Endodermal cell (in vitro differentiated cells): ENCODE measurements at places on chromosomes 11 and 22. TPM values are rescaled to one million over a fixed set of nuclear protein-coding genes. Genes with fewer than 3 reads are reported as not detected.
A peak's percentile ranks its signal among the peaks of the same experiment; 100 is the strongest.

The C22orf15 gene
- 1.4 to 3.1 TPM (median 2.2 TPM) in 3 replicates for total RNA-seq

The PHF5A gene
- 71.0 and 71.6 TPM in 2 replicates for total RNA-seq

The VWCE gene
- 8.8 and 13.3 TPM in 2 replicates for total RNA-seq

DNA sequence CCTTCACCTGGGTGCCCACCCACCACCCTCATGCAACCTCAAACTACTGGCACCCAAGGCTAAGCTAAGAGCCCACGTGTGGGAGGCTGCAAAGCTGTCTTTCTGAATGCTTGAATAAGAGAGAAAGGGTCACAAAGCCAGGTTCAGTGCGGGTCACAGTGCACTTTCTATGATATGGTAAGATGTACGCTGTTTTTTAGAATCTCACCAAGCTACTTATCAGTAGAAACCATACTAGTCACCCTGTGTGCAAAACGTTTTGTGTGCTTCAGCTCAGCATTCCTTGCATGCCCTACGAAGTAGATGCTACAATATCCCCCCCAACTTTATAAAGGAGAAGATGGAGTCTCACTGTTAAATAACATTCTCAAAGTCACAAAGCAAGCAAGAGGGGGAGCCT, 14.9 kb downstream of the P2RX3 start:
- H3K4me3 ChIP-seq = no peak overlapping the region
- H3K36me3 ChIP-seq = no peaks in the 10 kb centered on the region
- peaks cover 8% of the 10 kb centered on the region for H3K27me3 ChIP-seq

- no peaks in the 10 kb centered on the region for H3K27me3 ChIP-seq
- H3K4me3 ChIP-seq = no peak overlapping the region
- no peak overlapping the region for H3K27ac ChIP-seq
- no peaks in the 10 kb centered on the region for H3K36me3 ChIP-seq
- H3K4me1 ChIP-seq = no peaks in the 10 kb centered on the region
- no peak for DNase-seq
Measured at GRCh38 chr11:56948991-56949515, 39.7 kb upstream of the OR5AK2 start.

GRCh38 chr22:30216710-30217109, 29.8 kb downstream of the LIF start:
- H3K36me3 ChIP-seq = no peaks in the 10 kb centered on the region
- no peak overlapping the region for H3K27ac ChIP-seq
- H3K4me3 ChIP-seq = no peak overlapping the region
- no peaks in the 10 kb centered on the region for H3K4me1 ChIP-seq

- H3K27me3 ChIP-seq = no peaks in the 10 kb centered on the region
- peak; percentile 34 for DNase-seq
- H3K4me3 ChIP-seq = no peak overlapping the region
- no peak overlapping the region for H3K27ac ChIP-seq
- no peaks in the 10 kb centered on the region for H3K36me3 ChIP-seq
Measured at GRCh38 chr11:119940401-119940976, 197.4 kb downstream of the TRIM29 start.

- H3K4me3 ChIP-seq = peak overlapping the region; percentile 89
- H3K27me3 ChIP-seq = no peaks in the 10 kb centered on the region
- H3K4me1 ChIP-seq = peaks cover 27% of the 10 kb centered on the region
- DNase-seq = no peak
- no peak overlapping the region for H3K27ac ChIP-seq
Measured at GRCh38 chr11:46279126-46280099, 2.0 kb downstream of the CREB3L1 start.

DNA sequence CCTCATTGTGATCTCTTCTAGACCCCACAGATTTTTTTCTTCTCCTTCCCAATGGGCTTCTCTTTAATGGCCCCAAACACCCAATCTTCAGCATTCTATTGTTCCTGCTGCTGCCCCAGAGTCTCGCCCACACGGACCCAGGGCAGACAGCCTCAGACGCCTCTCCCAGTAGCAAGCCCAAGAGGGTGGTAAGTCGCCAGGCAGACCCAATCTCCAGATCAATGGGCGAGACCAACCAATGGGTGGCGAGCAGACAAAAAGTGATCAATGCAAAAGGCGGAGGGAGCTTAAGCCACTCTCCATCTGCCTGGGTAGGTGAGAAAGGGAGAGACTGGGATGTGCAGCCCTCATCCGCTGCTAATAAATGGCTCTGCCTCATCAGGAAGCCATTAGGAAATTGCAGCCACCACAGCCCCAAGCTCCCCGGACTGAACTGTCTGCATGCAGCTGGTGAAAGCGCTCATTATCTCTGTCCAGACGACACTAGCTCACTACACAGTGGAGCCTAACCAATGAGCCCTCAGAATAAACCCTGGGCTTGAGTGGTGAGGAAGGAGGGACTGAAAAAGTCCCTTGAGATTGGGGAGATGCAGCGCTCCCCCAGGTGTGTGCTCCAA, 81.8 kb downstream of the ETS1 start:
- H3K4me3 ChIP-seq = no peak overlapping the region

DNA sequence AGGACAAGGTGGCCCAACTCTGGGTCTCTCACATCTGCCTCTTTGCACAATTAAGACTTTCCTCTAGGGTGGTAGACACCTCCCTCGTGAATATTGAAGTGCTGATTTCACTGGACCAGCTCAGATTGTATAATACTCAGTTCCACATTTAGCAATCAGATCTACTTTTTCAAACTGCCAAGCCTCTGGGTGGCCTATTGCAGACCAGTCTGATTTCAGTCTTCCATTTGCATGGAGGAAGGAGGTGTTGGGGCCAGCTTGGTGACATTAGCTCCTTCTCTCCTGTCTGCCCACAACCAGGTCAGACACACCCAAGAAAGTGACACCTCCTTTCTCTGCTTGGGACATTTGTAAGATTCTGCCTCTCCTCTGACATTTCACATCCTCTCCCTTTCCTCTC, 78.2 kb downstream of the PPFIBP2 start:
- peaks cover 6% of the 10 kb centered on the region for H3K36me3 ChIP-seq
- no peak overlapping the region for H3K4me3 ChIP-seq
- H3K4me1 ChIP-seq = peaks cover 5% of the 10 kb centered on the region
- H3K27ac ChIP-seq = no peak overlapping the region

DNA sequence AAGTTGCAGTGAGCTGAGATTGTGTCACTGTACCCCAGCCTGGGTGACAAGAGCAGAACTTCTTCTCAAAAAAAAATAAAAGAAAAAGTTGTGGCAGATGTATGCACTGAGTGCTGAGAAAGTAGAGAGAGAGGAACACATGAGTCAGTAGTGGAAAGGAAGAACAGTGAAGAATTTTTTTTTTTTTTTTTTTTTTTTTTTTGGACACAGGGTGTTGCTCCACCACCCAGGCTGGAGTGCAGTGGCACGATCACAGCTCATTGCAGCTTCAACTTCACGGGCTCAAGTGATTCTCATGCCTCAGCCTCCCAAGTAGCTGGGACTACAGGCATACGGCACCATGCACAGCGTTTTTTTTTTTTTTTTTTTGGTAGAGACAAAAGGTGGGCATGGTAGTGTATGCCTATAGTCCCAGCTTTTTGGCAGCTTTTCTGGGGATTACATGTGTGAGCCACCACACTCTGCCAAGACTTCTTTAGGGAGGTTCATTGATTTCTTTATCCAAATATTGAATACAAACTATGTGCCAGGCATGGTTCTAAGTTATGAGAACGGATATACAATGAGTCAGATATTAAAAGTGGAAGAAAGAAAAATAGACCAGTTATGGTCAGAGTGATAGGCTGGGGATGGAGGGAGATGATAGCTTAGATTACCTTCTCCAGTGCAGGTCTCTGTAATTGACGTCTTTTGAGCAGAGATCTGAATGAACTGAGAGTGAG, 62.0 kb downstream of the YAP1 start:
- no peak overlapping the region for H3K27ac ChIP-seq
- no peak for DNase-seq
- no peaks in the 10 kb centered on the region for H3K27me3 ChIP-seq
- H3K36me3 ChIP-seq = peaks cover 39% of the 10 kb centered on the region
- H3K4me1 ChIP-seq = peaks cover 22% of the 10 kb centered on the region

DNA sequence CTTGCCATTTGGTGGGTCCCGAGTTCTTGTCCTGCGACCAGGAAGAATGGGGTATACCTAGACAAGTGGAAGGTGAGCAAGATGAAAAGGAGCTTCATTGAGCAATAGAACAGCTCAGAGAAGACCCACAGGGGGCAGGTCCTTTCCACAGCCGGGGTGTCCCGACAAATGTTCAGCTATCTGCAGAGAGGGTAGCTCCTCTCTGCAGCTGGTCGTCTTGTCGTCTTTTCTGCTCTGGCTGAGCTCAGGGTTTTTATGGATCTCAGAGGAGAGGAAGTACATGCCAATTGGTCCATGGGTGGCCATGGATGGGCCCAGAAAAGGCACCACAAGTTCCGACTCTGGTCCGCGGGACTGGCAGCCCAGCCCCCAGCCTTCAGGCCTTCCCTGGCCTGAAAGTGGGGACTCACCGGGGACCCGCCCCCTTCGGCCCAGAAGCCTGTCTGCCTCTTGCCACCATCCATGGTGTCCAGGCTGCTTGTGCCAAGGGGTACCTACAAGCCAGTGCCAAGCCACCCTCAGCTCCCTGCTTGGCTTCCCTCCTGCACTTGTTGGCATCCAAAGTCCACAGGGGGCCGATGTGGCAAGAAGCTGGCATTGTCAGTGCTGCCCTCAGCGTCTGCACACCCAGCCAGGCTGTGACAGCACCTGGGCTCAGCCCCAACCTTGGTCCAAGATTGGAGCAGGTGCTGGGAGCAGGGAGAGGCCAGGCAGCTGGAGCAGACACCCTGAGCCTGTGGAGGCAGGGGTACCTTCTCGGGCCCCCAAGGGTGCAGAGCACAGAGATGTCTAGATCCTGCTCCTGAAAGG, 438.9 kb downstream of the TBC1D22A start:
- H3K4me3 ChIP-seq = no peak overlapping the region
- H3K4me1 ChIP-seq = no peaks in the 10 kb centered on the region
- no peaks in the 10 kb centered on the region for H3K36me3 ChIP-seq

- H3K36me3 ChIP-seq = no peaks in the 10 kb centered on the region
- peaks cover 10% of the 10 kb centered on the region for H3K27me3 ChIP-seq
- no peak for DNase-seq
- H3K4me1 ChIP-seq = no peaks in the 10 kb centered on the region
Measured at GRCh38 chr11:129426038-129426437, 50.4 kb downstream of the BARX2 start.
